HuH-7 (cell line): ENCODE measurements at places on chromosomes 6 and 20.

- DNase-seq, result no peak
These were observed 12.0 kb upstream of the HFE start for GRCh38 chr6:26075063-26075717.

GRCh38 chr6:130282234-130282995 is 59.7 kb upstream of the SAMD3 start:
- DNase-seq, result peak; percentile 9

DNA sequence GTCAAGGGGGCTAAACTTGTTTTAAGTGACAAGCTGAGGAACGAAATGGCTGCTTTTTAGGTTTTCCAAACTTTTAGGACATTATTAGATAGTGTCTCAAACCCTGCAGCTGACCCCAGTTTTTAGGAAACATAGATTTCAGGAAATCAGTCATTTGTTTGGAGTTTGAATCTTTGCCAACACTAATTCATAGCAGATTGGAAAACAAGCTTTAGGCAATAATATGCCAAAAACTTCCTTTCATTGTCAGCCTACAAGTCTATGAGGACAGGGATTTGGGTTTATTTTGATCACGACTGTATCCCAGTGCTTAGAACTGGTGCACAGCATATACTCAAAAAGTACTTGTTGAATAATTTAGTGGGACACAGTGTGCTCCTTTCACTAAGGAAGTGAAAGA is 123.2 kb downstream of the TINAG start:
- no peak for DNase-seq

GRCh38 chr6:305371-306206 is 13.3 kb downstream of the DUSP22 start:
- no peak for DNase-seq

DNA sequence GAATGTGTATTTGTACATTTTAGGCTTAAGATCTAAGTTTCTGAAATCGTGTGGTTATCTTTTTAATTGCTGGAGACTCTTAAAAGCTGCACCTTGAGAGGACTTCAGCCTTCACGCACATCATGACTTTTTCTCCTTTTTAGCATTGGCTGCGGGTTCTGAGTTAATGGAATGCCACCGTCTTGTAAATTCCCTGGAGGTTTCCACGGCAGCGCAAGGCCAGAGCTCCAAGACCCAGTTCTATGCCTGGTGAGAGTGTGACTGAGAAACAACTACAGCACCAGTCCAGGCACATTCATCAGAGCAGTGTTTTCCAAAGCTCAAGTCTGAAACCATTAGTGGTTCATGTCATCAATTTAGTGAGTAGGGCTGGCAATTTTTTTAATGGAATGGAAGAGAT is 23.0 kb downstream of the PRR18 start:
- DNase-seq, result no peak

DNA sequence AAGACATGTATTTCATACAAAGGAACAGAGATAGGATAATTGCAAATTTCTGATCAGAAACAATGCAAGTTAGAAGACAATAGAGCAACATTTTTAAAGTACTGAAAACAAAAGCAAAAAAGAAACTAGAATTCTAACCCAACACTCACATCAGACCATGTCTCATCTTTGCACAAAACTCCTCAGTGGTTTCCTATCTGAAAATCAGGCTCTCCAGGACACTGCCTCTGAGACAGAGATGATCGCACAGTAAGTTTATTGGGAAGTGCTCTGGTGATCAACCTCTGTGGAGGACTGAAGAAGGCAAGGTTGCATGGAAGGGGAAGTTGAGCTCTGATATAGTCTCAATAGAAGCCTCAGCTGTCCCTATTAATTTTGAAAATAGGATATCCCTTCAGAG is 2.3 kb upstream of the TTBK1 start:
- no peak for DNase-seq

GRCh38 chr6:117521791-117522502 is 39.5 kb downstream of the DCBLD1 start:
- no peak for DNase-seq

GRCh38 chr6:68238097-68238601 is 396.9 kb upstream of the ADGRB3 start:
- DNase-seq, result no peak
